Tibial nerve (tissue), 4 donors: ENCODE measurements at places on chromosomes 16 and 17. TPM values are rescaled to one million over a fixed set of nuclear protein-coding genes. Genes with fewer than 3 reads are reported as not detected.

SLC12A3 gene
- not detected for total RNA-seq

GRCh38 chr17:53134548-53134947 lies 688.2 kb upstream of the KIF2B start:
- H3K27me3 ChIP-seq, result no peaks in the 10 kb centered on the region
- H3K4me1 ChIP-seq, result no peaks in the 10 kb centered on the region
- no peak overlapping the region for H3K4me3 ChIP-seq
- no peak for DNase-seq
- no peak overlapping the region for H3K27ac ChIP-seq

GRCh38 chr17:41772218-41772585 lies 14.3 kb downstream of the JUP start:
- H3K36me3 ChIP-seq, result no peaks in the 10 kb centered on the region
- H3K4me1 ChIP-seq, result peaks cover 42% of the 10 kb centered on the region
- H3K27ac ChIP-seq, result peak overlapping the region; percentile 62
- no peak overlapping the region for H3K4me3 ChIP-seq
- H3K27me3 ChIP-seq, result no peaks in the 10 kb centered on the region

DNA sequence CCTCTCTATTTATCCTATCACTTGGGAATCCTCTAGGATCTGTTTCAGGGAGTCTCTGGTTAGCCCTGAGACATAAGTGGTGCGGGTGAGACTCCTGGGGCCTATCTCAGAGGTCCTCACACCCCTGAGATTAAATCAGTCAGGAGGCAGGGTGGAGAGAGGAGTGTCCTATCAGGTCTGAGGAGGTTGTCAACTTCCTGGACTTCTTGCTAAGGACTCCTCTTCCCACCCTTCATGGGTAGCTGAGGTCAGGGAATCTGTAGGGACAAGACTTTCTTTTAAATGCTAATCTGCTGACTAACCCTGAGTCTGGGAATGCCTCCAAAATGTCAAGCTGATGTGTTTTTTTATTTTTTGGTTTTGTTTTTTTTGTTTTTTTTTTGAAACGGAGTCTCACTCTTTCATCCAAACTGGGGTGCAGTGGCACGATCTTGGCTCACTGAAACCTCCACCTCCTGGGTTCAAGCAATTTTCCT lies 6.6 kb upstream of the ARMC5 start:
- no peaks in the 10 kb centered on the region for H3K27me3 ChIP-seq
- no peaks in the 10 kb centered on the region for H3K36me3 ChIP-seq
- peaks cover 49% of the 10 kb centered on the region for H3K4me1 ChIP-seq
- H3K4me3 ChIP-seq, result no peak overlapping the region

- H3K27me3 ChIP-seq, result no peaks in the 10 kb centered on the region
- H3K4me3 ChIP-seq, result no peak overlapping the region
- no peak overlapping the region for H3K27ac ChIP-seq
- H3K4me1 ChIP-seq, result no peaks in the 10 kb centered on the region
- H3K36me3 ChIP-seq, result no peaks in the 10 kb centered on the region
These were observed 77.5 kb upstream of the DYNLRB2 start for GRCh38 chr16:80463326-80463725.

- peak overlapping the region; percentile 80 for H3K4me3 ChIP-seq
- peaks cover 53% of the 10 kb centered on the region for H3K4me1 ChIP-seq
- H3K27ac ChIP-seq, result peak overlapping the region; percentile 91
- H3K36me3 ChIP-seq, result peaks cover 3% of the 10 kb centered on the region
- DNase-seq, result no peak
These were observed 1.9 kb downstream of the PCGF2 start for GRCh38 chr17:38746004-38746848.

DNA sequence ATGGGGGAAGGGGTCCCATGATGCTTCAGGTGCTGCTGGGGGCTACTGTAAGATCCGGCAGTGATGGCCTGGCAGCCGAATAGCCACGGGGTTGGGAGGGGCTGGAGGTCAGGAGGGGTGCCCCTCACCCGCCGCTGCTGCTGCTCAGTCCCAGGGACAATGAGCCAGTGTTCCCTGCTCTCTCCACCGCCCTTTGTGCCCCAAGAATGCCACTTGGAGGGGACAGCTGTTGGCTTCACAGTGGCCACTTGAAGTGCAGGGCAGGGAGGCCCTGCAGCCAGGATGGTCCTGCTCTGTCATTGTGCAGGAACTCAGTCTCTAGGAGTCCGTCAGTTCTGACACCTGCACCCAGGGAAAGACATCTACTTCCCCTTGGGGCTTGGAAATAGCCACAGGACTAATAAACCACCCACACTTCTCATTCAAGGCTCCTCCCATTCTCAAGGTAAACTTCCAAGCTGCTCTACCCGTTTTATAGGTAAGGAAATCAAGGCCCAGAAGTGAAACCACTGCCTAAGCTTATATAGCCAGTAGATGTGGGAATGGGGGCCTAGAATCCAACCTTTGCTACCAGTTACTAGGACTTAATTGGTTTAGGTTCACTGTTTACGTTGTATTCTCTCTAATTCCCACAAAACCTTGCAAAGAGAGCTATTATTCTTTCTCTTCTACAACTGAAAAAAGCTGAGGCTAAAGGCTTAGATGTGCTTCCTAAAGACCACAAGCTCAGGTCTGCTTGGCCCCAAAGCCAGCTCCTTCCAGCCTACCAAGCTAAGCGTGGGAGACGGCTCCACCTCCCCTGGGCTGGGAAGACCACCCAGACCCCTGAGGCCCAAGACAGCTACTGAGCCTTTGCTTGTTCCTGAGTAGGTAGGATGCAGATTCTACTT lies 6.2 kb upstream of the CPSF4L start:
- H3K4me1 ChIP-seq, result peaks cover 17% of the 10 kb centered on the region
- no peak overlapping the region for H3K4me3 ChIP-seq
- no peak for DNase-seq
- peak overlapping the region; percentile 75 for H3K27ac ChIP-seq
- H3K27me3 ChIP-seq, result no peaks in the 10 kb centered on the region

CCL13 gene
- total RNA-seq, result 40.8 TPM

TEDC2 gene
- total RNA-seq, result 1.8 TPM

- no peak overlapping the region for H3K4me3 ChIP-seq
- H3K36me3 ChIP-seq, result no peaks in the 10 kb centered on the region
- no peaks in the 10 kb centered on the region for H3K27me3 ChIP-seq
These were observed 191.5 kb downstream of the SEC14L1 start for GRCh38 chr17:77332034-77332971.

DNA sequence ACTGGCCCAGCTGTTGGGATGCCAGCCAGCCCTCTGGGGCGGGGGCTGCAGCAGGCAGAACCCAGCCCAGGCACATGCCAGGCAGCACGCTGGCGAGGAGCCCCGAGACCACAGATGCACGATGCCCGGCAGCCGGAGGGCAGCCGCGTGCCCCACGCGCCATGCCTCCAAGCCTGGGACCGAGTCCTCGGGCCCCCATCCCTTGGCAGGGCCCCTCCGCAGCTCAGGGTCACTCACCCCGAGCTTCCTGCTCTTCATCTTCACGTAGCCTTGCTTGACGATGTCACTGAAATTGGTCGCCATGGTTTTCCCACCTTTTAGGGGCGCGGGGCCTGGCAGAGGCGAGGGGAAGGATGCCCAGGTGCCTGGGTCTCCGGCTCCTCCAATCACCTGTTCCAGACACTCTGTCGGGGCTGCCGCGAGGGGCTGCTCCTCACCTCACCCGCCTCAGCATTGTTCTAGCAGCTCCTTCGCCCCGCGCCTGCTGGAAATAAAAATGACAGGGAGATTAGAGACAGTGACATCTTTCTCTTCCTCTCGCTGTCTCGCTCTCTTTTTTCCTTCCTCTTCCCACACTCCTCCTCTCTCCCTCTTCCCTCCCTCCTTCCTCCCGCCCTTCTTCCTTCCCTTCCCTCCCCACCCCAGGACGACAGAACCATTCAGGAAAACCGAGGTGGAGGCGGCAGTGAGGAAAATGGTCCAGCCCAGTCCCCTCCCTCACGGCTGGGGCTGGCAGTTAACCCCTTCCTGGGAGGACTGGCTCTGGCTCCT lies 6.9 kb downstream of the DOK4 start:
- DNase-seq, result no peak
- peak overlapping the region; percentile 49 for H3K4me3 ChIP-seq
- H3K36me3 ChIP-seq, result no peaks in the 10 kb centered on the region
- no peaks in the 10 kb centered on the region for H3K27me3 ChIP-seq
- H3K27ac ChIP-seq, result peak overlapping the region; percentile 10
- peaks cover 17% of the 10 kb centered on the region for H3K4me1 ChIP-seq

- no peaks in the 10 kb centered on the region for H3K36me3 ChIP-seq
- no peak overlapping the region for H3K4me3 ChIP-seq
- H3K4me1 ChIP-seq, result peaks cover 35% of the 10 kb centered on the region
- no peak for DNase-seq
These were observed 4.9 kb downstream of the SOX9 start for GRCh38 chr17:72125742-72126141.

UTS2R gene
- total RNA-seq, result 0.20 TPM

DNA sequence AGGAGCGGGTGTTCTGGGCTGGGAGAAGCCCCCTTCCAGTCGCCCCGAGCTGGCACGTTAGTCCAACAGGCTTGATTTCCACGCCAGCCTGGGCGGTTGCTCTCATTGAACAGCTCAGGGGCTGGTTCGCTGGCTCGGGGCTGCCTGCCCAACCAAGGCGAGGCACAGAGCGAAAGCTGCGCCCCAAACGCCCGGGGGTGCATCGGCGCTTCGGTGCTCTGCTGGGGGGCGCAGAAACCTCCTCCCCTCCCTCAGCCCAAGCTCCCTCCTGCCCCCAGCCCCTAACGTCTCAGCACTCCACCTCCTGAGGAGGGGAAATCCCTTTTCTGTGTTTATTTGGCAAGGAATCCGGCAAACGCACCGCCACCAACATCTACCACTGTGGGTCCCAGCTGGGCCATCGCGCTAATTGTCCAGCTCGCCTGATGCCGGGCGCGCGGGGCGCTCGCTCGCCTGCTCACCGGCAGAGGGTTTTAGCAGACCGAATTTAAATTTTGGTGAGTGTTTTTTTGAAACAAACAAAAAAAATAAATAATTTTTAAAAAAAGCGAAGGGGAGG lies 29.5 kb upstream of the RBFOX1 start:
- H3K27me3 ChIP-seq, result no peaks in the 10 kb centered on the region
- H3K36me3 ChIP-seq, result no peaks in the 10 kb centered on the region
- peaks cover 3% of the 10 kb centered on the region for H3K4me1 ChIP-seq
- H3K27ac ChIP-seq, result no peak overlapping the region

- no peaks in the 10 kb centered on the region for H3K27me3 ChIP-seq
- peaks cover 13% of the 10 kb centered on the region for H3K36me3 ChIP-seq
- H3K27ac ChIP-seq, result no peak overlapping the region
- DNase-seq, result peak; percentile 46
These were observed 34.4 kb downstream of the WWP2 start for GRCh38 chr16:69796285-69797118.

NLGN2 gene
- total RNA-seq, result 29.6 TPM

DNA sequence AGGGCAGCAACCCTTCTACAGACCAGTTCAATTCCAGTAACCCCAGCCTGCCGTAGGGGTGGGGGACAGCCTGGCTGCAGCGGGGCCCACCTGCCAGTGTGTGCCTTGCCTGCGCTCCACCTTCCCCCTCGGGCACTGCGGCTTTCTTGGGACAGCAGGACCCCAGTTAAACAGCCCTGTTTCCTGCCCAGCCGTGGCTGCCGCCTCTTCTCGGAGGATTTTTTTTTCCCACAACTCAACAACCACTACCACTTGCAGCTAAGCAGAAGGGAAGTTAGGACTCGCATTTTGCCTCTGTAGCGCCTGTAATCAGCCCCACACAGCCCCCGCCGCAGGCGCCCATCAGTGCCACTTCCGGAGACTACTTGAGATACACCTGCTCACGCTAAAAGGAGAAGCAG lies 76.1 kb downstream of the RAI1 start:
- no peaks in the 10 kb centered on the region for H3K36me3 ChIP-seq
- H3K27me3 ChIP-seq, result no peaks in the 10 kb centered on the region
- peaks cover 13% of the 10 kb centered on the region for H3K4me1 ChIP-seq
- DNase-seq, result no peak
- no peak overlapping the region for H3K27ac ChIP-seq

CIBAR2 gene
- total RNA-seq, result not detected

GRCh38 chr17:12021623-12022140 lies 1.0 kb downstream of the MAP2K4 start:
- H3K36me3 ChIP-seq, result no peaks in the 10 kb centered on the region
- no peaks in the 10 kb centered on the region for H3K27me3 ChIP-seq
- peak overlapping the region; percentile 89 for H3K4me3 ChIP-seq
- H3K27ac ChIP-seq, result peak overlapping the region; percentile 91
- no peaks in the 10 kb centered on the region for H3K4me1 ChIP-seq

DNA sequence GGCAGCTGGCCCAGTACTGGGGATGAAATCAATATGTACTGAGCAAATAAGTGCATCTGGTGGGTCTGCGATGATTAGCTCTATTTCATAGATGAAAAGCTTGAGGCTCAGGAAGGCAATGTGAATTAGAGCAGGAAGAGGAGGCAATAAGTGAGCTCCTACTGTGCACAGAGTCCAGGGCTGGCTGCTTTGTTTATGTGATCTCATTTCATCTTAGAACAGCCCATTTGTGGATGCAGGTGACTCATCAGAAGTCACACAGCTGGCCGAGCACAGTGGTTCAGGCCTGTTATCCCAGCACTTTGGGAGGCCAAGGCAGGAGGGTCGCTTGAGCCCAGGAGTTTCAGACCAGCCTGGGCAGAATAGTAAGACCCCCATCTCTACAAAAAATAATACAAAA lies 7.1 kb downstream of the TMEM114 start:
- no peak for DNase-seq
- no peaks in the 10 kb centered on the region for H3K27me3 ChIP-seq
- no peak overlapping the region for H3K27ac ChIP-seq
- H3K4me3 ChIP-seq, result no peak overlapping the region
- H3K4me1 ChIP-seq, result no peaks in the 10 kb centered on the region

GRCh38 chr17:45150911-45151809 lies 2.9 kb downstream of the HEXIM1 start:
- H3K36me3 ChIP-seq, result no peaks in the 10 kb centered on the region
- no peak for DNase-seq
- peak overlapping the region; percentile 99 for H3K27ac ChIP-seq
- peak overlapping the region; percentile 85 for H3K4me3 ChIP-seq
- peaks cover 53% of the 10 kb centered on the region for H3K4me1 ChIP-seq
- H3K27me3 ChIP-seq, result no peaks in the 10 kb centered on the region

- no peaks in the 10 kb centered on the region for H3K36me3 ChIP-seq
- no peak overlapping the region for H3K27ac ChIP-seq
- H3K4me1 ChIP-seq, result no peaks in the 10 kb centered on the region
- no peaks in the 10 kb centered on the region for H3K27me3 ChIP-seq
- H3K4me3 ChIP-seq, result no peak overlapping the region
These were observed 494.1 kb upstream of the ERCC4 start for GRCh38 chr16:13425836-13426235.

GRCh38 chr16:3152277-3152990 lies 17.6 kb downstream of the ZNF213 start:
- no peaks in the 10 kb centered on the region for H3K27me3 ChIP-seq
- peaks cover 14% of the 10 kb centered on the region for H3K4me1 ChIP-seq
- no peaks in the 10 kb centered on the region for H3K36me3 ChIP-seq
- H3K4me3 ChIP-seq, result peak overlapping the region; percentile 42

ITGAL gene
- 8.8 TPM for total RNA-seq

DNA sequence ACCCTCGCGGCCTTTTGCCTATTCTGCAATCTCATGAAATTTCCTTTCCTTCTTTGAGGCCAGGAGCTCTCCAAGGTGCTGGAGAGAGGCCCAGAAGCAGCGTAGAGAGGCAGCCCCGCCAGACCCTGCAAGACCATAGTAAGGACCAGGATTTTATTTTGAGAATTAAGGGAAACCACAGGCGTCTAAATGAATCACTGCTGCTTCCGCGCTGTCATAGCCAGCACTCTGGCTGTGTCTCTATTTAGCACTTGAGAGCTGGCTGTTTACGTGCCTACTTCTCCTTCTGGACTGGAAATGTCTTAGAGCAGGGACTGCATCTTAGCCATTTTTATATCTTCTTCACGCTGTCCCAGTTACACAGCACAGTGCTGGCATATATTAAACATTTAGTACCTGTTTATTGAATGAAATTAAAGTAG lies 37.6 kb upstream of the PIRT start:
- H3K27me3 ChIP-seq, result no peaks in the 10 kb centered on the region
- H3K36me3 ChIP-seq, result no peaks in the 10 kb centered on the region
- no peak overlapping the region for H3K27ac ChIP-seq
- H3K4me3 ChIP-seq, result no peak overlapping the region
- H3K4me1 ChIP-seq, result no peaks in the 10 kb centered on the region

CCL17 gene
- total RNA-seq, result not detected
